Left cardiac atrium (tissue), 4 donors: ENCODE measurements at places on chromosomes 2 and 18.

GRCh38 chr18:10798727-10799550, 273.1 kb downstream of the NAPG start:
- DNase-seq, result no peak

GRCh38 chr2:214674278-214674677, 135.2 kb downstream of the BARD1 start:
- DNase-seq, result no peak

- no peak for DNase-seq
Observed at GRCh38 chr2:72077702-72078169, 69.9 kb downstream of the CYP26B1 start.

GRCh38 chr18:69215161-69215560, 185.5 kb upstream of the DOK6 start:
- no peak for DNase-seq

DNA sequence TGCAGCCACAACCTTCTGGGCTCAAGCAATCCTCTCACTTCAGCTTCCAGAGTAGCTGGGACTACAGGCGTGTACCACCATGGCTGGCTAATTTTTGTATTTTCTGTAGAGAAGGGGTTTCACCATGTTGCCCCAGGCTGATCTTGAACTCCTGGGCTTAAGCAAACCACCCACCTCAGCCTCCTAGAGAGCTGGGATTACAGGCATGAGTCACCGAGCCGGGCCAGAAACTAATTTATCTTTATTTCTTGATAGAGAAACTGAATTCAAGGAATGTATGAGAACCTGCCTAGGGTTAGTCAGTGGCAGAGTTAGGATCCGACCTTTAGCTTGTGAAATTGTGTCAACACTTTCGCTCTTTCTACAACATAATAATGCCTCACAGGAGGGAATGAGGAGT, 19.3 kb upstream of the ITGAV start:
- no peak for DNase-seq

DNA sequence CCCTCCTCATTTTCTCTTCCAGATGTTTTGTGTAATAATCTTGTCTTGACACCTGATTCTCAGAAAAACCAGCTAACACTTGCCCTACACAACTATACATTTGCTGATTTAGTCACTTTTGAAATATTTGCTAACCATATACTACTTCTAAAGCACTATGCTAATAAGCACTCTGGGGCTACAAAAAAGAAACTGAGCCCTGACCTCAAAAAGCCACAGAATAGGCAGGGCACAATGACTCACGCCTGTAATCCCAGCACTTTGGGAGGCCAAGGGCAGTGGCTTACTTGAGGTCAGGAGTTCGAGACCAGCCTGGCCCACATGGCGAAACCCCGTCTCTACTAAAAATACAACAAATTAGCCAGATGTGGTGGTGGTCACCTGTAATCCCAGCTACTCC, 266.0 kb downstream of the RAD51AP2 start:
- DNase-seq, result no peak

- no peak for DNase-seq
Observed at GRCh38 chr18:27564066-27564465, 379.0 kb upstream of the CHST9 start.

GRCh38 chr2:35731674-35732073, 623.9 kb upstream of the CRIM1 start:
- no peak for DNase-seq

DNA sequence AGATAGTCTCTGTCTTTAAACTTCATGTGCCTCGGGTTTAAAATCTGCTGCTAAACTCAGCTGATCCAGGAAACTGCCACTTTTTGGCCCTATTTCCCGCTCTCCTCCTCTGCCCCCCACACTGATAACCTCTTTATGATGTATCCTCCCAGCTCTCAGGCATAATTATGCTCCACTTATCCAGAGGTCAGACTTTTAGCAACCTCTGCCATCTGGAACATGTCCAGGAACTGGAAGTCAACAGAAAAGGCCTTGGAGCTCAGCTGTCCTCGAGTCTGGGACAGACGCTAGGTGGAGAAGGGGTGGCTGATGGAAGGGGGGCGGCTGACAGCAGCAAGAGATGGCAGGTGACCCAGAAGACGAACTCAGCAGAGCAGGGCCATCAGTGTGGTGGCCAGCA, 41.2 kb downstream of the ASAP2 start:
- no peak for DNase-seq

DNA sequence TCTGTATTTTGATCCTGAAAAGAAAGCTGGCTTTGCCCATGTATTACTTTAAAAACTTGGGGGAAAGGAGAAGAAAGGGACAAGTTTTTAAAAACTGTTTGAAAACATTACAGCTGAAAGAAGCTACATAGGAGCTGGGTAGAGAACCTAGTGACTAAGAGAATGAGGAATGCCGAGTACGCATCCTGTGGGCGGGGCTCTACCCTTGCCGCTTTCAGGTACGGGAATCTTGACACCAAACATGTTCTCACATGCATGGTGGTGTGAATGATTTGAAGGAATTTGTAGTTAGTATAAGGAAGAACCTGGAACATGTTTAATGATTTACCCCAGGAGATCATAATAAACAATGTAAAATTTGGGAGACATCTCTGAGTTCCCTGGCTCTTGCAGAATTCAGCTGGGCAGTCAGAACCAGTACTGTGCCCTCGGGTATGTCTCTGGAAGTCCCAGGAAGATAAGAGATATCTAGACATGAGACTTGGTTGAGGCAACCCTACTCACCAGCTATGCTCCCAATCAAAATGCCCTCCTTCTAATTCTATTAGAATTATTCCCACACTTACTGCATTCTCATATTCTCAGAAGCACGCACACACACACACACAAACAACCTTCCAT, 16.5 kb upstream of the TGFA start:
- DNase-seq, result no peak

- DNase-seq, result no peak
Observed at GRCh38 chr18:22541232-22541631, 123.5 kb upstream of the CTAGE1 start.

GRCh38 chr18:71958605-71959004, 585.5 kb downstream of the CBLN2 start:
- no peak for DNase-seq

- DNase-seq, result no peak
Observed at GRCh38 chr2:170736628-170737027, 21.5 kb downstream of the SP5 start.

DNA sequence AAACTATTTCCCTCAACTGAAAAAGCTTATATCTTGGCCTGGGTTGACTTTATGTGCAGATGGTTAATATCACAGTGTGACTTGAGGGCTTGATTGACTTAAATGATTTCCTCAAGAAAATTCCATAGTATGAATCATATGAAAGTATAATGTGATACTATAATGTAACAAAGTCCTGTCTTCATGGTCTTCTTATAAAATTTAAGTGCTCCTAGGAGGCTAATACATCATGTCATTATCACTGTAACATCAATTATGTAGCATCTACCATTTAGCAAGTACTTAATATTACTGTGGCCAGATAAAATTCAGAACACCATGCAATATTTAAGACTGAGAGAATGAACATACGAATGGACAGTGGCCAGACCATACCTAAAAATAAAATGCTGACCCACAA, 276.1 kb downstream of the RIT2 start:
- no peak for DNase-seq

DNA sequence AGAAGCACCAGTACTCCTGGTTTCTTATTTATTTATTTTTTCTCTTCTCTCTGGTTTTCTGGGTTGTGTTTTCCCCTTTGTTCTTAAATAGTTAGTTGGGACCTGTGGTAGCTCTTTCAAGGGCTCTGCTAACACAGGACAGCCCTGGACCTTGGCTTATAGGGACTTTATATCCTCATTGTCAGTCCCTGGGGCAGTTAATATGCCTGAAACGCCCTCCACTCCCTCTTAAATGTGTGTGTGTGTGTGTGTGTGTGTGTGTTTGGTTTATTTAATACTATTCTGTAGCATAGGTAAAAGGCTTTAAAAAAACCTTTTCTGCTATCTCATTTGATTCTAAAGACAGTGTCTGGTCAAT, 54.6 kb downstream of the GATA6 start:
- DNase-seq, result no peak

DNA sequence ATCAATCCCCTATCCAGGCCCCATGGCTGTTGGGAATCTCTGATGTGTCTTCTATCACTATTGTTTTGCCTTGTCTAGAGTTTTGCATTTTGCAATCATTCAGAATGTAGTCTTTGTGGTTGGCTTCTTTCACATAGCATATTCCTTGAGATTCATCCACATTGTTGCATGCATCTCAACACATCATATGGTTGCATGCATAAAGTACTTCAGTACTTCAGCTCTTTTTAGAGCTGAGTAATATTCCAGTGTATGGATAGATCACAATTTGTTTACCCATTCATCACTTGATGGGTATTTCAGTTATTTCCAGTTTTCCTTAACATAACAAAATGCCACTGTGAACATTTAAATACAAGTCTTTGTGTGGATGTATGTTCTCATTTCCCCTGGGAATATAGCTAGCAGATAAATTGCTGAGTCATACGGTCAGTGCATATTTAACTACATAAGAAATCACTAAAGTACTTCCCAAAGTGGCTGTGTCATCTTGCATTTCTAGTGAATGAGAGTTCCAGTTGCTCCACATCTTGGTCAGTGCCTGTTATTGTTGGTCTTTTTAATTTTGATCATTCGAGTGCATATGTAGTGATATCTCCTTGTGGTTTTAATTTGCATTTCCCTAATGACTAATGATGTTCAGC, 138.8 kb downstream of the BCL11A start:
- DNase-seq, result no peak

GRCh38 chr2:196759378-196759706, 40.1 kb downstream of the GTF3C3 start:
- no peak for DNase-seq

DNA sequence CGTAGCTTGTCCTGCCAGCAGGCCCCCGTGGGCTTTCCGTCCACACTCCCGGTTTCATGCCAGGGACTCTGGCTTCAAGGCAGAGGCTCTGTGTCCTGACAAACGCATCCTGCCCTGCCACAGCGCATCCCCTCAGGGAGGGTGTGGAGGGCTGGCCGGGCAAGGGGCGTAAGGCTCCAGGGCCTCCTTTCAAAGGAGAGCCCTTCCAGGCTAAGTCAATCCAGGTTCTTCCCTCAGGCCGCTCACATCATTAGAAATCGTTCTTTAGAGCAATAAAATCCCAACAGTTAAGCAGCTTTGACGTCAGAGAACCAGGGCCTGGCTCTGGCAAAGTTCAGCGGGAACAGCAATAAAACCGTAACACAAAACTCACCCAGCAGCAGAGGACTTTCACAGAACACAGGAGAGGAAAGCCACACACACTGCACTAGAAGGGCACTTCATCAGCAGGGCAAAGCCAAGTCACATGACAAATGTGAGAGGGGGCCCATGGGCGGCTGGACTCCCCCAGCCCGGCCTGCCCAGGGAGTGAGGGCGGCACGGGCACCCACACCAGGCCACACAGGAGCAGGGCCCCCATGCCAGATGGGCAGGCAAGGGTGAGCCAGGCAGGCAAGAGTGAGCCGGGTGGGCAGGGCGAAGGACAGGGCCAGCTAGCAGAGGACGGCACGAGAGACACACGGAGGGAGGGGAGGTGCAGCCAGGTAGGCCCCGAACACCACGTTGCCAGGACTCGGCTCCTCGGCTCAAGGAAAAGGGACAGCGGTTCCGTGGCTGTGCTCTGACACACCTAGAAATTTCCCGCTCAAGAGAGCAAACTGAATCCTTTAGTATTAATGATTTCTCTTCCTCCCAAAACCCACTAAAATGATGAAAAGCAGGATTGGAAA, 52.0 kb downstream of the HDAC4 start:
- DNase-seq, result peak; percentile 18

- no peak for DNase-seq
Observed at GRCh38 chr18:6044773-6045172, 149.5 kb upstream of the TMEM200C start.

- no peak for DNase-seq
Observed at GRCh38 chr2:15763822-15764682, 172.4 kb downstream of the DDX1 start.

DNA sequence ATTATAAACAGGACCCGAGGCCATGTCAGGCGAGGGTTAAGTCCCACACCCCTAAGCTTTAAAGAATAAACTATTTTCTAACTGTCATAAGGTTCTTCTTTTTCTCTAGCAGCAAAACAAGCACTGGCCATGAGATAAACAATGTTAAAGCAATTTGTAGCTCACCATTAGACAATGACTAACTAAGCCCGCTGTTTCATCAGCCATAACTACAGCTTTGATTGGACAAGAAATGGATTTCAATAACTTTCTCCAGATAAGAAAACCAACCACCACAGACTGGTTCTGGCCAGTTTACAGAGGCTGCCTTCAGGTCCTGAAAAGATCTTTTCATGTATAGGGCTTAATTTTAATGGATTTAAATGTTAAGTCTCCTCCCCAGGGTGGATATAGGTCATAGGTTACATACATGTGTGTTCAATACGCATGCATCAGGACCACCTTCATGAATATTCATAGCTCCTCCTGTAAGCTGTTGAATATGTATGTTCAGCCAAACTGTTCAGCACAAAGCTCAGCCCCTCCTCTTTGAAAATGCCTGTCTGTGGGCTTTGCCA, 108.7 kb upstream of the RAB6C start:
- DNase-seq, result no peak
